ENCODE measurements at places on chromosomes 2 and 18.

- no peak for DNase-seq
These were observed 52.1 kb downstream of the COPS8 start for GRCh38 chr2:237137626-237138323.

GRCh38 chr18:12038082-12038638, 55.5 kb upstream of the ANKRD62 start:
- peak; percentile 18 for DNase-seq

- DNase-seq, result no peak
These were observed 162.1 kb downstream of the ARL4C start for GRCh38 chr2:234334756-234335155.

GRCh38 chr2:123116595-123116994, 908.5 kb upstream of the CNTNAP5 start:
- no peak for DNase-seq

DNA sequence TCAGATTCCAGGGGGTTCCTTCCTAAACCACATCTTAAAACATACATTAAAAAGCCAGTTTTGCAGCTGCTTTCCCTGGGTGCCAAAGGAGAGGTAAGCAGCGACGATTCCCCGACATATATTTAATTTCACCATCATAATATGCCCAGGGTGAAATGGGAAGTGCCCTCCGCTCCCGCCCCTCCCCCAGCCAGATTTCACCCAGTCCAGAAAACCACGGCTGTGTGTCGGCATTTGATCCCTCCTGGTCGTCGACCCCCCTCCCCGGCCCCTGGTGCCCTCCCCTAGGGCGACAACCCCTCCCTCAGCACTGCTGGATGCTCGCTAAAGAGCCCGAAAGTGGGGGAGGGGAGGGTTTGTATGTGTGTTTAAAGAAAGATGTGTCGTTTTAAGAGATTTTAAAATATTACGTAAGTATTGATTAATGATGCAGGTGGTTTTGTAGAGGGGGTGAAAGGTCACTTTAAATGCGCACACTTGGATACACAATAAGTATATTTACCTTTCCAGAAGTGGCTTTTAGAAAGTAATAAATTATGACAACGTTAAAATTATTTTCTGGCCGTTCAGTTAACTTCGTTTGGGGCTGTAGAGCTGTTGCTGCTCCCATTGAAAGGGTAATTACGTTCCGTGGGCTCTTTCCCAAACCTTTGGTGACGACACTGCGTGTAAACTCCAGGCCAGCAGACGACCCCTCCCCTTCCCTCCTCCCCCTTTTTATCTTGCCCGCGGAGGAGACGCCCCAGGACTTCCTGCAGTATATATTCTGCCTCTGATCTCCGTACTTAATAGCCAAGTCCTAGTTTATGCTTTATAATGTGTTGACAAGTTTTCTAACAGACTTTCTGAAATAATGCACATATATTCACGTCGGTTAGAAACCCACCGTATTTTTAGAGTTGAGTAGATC, 3.4 kb upstream of the BCL11A start:
- DNase-seq, result no peak

DNA sequence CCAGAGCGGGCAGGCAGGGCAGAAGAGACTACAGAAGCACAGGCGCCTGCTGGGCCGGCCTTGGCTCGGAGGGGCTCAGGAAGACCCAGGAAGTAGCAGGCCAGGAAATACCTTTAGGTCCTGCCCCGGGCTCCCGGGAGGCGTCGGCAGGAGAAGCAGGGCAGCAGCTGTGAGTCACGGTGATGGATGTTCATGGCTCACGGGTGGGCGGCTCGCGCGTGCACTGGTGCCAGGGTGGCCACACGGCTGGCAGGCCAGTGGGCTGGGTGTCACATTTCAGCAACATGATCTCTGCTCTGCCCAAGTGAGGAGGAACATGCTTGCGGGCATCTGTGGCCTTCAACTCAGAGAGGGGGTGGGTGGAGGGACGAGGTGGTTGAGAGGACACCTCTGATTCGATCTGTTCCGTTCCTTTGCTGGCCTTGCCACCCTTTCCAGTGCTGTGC, 139.3 kb downstream of the KLHL29 start:
- DNase-seq, result no peak
